ENCODE measurements at places on chromosomes 16 and 17. TPM values are rescaled to one million over a fixed set of nuclear protein-coding genes. Genes with fewer than 3 reads are reported as not detected.

GRCh38 chr17:77802333-77802615, 156.2 kb upstream of the TNRC6C start:
- H3K36me3 ChIP-seq, result no peaks in the 10 kb centered on the region
- no peak overlapping the region for H3K4me3 ChIP-seq
- no peaks in the 10 kb centered on the region for H3K27me3 ChIP-seq
- H3K4me1 ChIP-seq, result no peaks in the 10 kb centered on the region
- DNase-seq, result no peak

The SEZ6L2 gene
- total RNA-seq, result not detected

DNA sequence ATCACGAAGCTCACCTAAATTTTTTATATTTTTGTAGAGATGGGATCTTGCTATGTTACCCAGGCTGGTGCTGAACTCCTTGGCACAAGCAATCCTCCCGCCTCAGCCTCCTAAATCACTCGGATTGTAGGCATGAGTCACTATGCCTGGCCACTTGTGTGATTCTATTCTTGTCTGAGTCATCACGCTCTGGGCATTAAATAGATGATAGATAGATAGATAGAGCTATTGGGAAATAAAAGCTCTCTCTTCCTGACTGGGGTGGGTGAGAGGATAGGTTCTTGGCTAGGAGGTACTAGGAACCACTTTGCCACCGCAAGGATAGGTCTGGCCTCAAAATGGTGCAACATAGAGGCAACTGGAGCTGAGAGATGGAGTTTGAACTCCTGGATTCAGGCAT, 21.4 kb upstream of the CACNG3 start:
- H3K4me1 ChIP-seq, result no peaks in the 10 kb centered on the region
- no peaks in the 10 kb centered on the region for H3K27me3 ChIP-seq
- H3K27ac ChIP-seq, result no peak overlapping the region
- no peaks in the 10 kb centered on the region for H3K36me3 ChIP-seq

The PDILT gene
- not detected for total RNA-seq

The PPP4C gene
- 130 TPM for total RNA-seq

The AIPL1 gene
- not detected for total RNA-seq

- H3K27me3 ChIP-seq, result no peaks in the 10 kb centered on the region
- H3K27ac ChIP-seq, result no peak overlapping the region
Measured at GRCh38 chr16:29991571-29991904, 3.9 kb downstream of the HIRIP3 start.

GRCh38 chr16:60261425-60261824, 1527.3 kb upstream of the GOT2 start:
- H3K27ac ChIP-seq, result no peak overlapping the region
- H3K27me3 ChIP-seq, result no peaks in the 10 kb centered on the region

DNA sequence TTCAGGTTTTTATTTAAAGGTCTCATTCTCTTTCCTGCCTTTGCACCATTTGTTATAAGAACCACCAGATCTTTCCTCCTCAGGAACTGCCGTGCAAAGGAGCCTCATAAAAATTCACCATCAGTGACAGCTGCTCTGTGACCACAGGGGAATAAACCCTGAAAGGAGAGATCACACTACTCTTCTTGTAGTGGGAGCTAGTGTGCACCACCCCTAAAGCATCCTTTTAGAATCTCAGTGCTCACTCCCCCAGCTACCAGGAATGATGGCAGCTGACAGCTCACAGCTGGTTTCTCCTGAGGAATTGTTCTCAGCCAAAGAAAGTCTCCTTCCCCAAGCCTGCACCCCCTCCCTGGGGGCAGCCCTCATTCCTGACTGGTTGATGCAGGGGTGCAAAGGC, 18.7 kb downstream of the VAT1L start:
- no peak overlapping the region for H3K27ac ChIP-seq
- no peaks in the 10 kb centered on the region for H3K27me3 ChIP-seq
- H3K36me3 ChIP-seq, result no peaks in the 10 kb centered on the region
- H3K4me1 ChIP-seq, result no peaks in the 10 kb centered on the region
- no peak for DNase-seq

DNA sequence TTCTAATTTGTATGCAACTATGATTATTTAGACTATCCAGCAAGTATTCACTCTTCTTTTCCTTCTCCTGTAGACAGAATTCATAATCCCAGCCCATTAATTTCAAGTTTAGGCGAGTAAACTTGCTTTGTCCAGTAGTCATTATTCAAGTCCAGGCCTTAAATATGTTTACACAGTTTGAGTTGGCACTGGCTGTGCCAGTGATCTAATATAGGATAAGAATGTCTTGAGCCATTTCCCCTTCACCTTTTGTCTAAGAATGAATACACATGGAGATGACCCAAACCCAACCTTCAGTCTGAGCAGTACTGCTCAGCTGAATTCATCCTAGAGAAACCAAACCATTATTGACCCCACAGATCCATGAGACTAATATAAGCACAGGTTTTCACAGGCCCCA, 930.4 kb upstream of the CDH8 start:
- no peak overlapping the region for H3K27ac ChIP-seq
- no peaks in the 10 kb centered on the region for H3K4me1 ChIP-seq
- H3K27me3 ChIP-seq, result no peaks in the 10 kb centered on the region
- no peaks in the 10 kb centered on the region for H3K36me3 ChIP-seq
- H3K4me3 ChIP-seq, result no peak overlapping the region

GRCh38 chr16:58656899-58657298, 27.3 kb upstream of the CNOT1 start:
- no peak for DNase-seq
- H3K36me3 ChIP-seq, result no peaks in the 10 kb centered on the region
- no peak overlapping the region for H3K4me3 ChIP-seq
- H3K27ac ChIP-seq, result no peak overlapping the region
- H3K4me1 ChIP-seq, result no peaks in the 10 kb centered on the region

DNA sequence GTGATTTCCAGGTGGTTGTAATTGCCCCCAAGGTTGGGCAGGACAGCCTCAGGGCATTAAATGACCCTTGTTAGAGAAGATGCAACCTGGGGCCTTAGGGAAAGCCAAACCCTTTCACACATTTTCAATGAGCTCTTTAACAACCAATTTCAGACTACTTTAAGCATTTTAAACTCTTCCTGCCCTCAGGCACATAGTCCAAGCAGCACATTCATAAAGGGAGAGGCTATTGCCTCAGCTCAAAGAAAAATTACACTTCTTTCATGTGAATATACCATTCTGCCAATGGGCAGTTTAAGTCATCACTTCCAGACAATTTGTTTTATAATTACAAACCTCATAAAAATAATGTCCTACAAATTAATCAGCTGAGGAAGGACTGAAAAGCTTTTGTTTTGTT, 544.5 kb downstream of the NPIPA7 start:
- no peak for DNase-seq
- H3K4me1 ChIP-seq, result no peaks in the 10 kb centered on the region

- H3K36me3 ChIP-seq, result no peaks in the 10 kb centered on the region
- DNase-seq, result no peak
- no peak overlapping the region for H3K27ac ChIP-seq
- no peaks in the 10 kb centered on the region for H3K27me3 ChIP-seq
- H3K4me3 ChIP-seq, result no peak overlapping the region
- no peaks in the 10 kb centered on the region for H3K4me1 ChIP-seq
Measured at GRCh38 chr16:66135421-66135831, 231.1 kb upstream of the CDH5 start.

The SCARF1 gene
- 3.1 TPM for total RNA-seq

The TBC1D3G gene
- total RNA-seq, result not detected

The GPRC5C gene
- 0.60 TPM for total RNA-seq

The ATP6V0A1 gene
- total RNA-seq, result 7.5 TPM

DNA sequence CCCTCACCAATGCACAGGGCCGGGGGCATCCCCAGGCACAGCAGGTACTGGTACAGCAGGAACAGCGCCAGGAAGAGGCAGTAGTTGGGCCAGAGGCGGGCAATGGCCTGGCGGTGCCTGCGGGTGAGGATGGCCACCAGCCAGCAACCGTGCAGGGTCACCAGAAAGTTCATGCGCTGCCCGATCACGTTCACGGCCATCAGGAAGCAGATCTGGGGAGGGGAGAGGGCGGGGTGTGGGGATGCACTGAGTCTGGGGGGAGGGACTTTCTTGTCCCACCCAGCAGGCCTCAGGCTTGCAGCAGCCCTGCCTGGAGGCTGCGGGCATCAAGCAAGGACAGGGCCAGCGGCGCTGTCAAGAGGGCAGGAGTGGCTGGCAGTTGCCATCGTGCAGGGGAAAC, 25.4 kb downstream of the CTU2 start:
- H3K4me1 ChIP-seq, result peaks cover under 1% of the 10 kb centered on the region
- H3K27ac ChIP-seq, result no peak overlapping the region
- no peaks in the 10 kb centered on the region for H3K27me3 ChIP-seq
- peaks cover 62% of the 10 kb centered on the region for H3K36me3 ChIP-seq

DNA sequence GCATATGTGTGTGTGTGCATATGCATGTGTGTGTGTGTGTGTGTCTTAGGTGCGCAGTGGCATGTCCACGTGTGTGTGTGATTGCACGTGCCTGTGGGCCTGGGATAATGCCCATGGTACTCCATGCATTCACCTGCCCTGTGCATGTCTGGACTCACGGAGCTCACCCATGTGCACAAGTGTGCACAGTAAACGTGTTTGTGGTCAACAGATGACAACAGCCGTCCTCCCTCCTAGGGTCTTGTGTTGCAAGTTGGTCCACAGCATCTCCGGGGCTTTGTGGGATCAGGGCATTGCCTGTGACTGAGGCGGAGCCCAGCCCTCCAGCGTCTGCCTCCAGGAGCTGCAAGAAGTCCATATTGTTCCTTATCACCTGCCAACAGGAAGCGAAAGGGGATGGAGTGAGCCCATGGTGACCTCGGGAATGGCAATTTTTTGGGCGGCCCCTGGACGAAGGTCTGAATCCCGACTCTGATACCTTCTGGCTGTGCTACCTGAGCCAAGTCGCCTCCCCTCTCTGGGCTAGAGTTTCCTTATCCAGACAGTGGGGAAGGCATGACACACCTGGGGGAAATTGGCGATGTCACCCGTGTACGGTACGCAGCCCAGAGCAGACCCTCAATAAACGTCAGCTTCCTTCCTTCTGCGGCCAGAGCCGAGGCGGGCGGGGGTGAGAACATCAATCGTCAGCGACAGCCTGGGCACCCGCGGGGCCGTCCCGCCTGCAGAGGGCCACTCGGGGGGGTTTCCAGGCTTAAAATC, 47.6 kb downstream of the IL21R start:
- H3K27ac ChIP-seq, result peak overlapping the region; percentile 98
- H3K4me3 ChIP-seq, result no peak overlapping the region
- no peaks in the 10 kb centered on the region for H3K27me3 ChIP-seq
- H3K4me1 ChIP-seq, result peaks cover 100% of the 10 kb centered on the region
- DNase-seq, result peak; percentile 88

DNA sequence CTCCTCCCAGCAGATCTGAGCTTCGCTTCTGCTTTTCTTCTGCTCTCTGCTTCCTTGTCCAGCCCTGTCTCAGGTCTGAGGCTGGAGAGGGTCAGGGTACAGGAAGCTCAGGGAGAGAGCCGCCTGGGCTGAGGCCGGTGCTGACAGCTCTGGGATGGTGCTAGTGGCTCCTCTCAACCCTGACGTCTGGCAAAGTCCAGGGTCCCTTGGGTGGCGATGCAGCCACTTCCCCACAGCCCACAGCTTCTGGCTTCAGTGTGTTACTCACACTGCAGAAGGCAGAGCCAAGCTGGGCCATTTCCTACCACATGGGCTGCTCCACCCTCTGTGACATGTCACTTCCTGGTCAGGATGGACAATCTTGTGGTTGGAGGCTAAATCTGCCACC, at the start of gene CD300C:
Gene CD300C (minus strand): TSS at position 273 of the 388 bp plus-strand sequence. CDS start 333 bp downstream, outside the sequence.
- DNase-seq, result no peak
- peak within 1 kb of the TSS; percentile 22 for H3K4me3 ChIP-seq
- H3K36me3 ChIP-seq, result peaks cover 3% of the 10 kb centered on the region
- peak within 1 kb of the TSS; percentile 55 for H3K27ac ChIP-seq
- H3K4me1 ChIP-seq, result peaks cover 52% of the 10 kb centered on the region

The TBC1D3C gene
- total RNA-seq, result not detected

The SLC35G6 gene
- total RNA-seq, result not detected

The BICDL2 gene
- not detected for total RNA-seq

DNA sequence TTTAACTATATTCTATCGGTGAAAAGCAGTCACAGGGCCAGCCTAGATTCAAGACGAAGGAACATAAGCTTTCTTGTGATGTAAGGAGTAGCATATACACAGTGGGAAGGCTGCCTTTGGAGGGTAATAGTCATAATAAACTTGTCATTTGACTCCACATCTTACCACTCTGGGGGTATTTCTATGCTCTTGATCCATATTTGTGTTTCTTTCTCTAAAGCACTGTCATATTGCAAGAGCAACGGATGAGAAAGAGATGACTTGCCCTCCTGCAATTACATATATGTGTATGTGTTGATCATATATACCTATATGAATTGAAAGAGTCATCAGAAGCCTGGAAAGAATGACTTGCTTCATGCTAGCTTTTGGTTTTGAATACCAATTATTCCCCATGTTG, 225.4 kb upstream of the HS3ST3A1 start:
- no peaks in the 10 kb centered on the region for H3K36me3 ChIP-seq
- H3K27ac ChIP-seq, result no peak overlapping the region
- no peaks in the 10 kb centered on the region for H3K4me1 ChIP-seq
- H3K27me3 ChIP-seq, result no peaks in the 10 kb centered on the region
- no peak overlapping the region for H3K4me3 ChIP-seq
- DNase-seq, result no peak

- peaks cover 5% of the 10 kb centered on the region for H3K27me3 ChIP-seq
- DNase-seq, result no peak
- H3K36me3 ChIP-seq, result no peaks in the 10 kb centered on the region
- peaks cover 10% of the 10 kb centered on the region for H3K4me1 ChIP-seq
Measured at GRCh38 chr17:42047343-42047742, 3.1 kb downstream of the C17orf113 start.

GRCh38 chr17:65184235-65184959, 47.2 kb downstream of the RGS9 start:
- no peaks in the 10 kb centered on the region for H3K36me3 ChIP-seq
- H3K4me1 ChIP-seq, result peaks cover 36% of the 10 kb centered on the region

The GOT2 gene
- 32.5 TPM for total RNA-seq

The UNKL gene
- 130 TPM for total RNA-seq

The LHX1 gene
- total RNA-seq, result not detected

DNA sequence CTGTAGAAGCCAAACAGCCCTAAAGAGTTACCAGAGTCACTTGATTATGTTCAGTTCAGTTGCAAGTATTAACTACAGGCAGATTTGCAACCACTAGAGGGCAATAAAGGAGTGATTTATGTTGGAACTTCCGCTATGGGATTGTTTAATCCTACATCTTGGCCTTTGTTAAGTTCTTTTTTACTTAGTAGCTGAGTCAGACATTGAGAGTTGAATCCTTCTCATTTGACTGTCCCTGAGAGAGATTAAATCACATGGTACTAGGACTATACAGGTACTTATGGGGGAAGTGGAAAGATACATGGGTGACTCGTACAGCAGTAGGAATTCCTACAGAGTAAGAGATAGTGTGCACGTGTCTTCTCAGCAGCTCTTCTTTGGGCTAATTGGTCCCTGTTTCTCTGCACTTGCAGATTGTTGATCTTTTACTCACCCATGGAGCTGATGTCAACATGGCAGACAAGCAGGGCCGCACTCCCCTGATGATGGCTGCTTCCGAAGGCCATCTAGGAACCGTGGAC, 40.3 kb downstream of the CYB561 start:
- no peaks in the 10 kb centered on the region for H3K27me3 ChIP-seq
- peaks cover 8% of the 10 kb centered on the region for H3K36me3 ChIP-seq
- peak; percentile 63 for DNase-seq
- no peaks in the 10 kb centered on the region for H3K4me1 ChIP-seq
